ENCODE measurements at places on chromosomes 13 and 19.
A peak's percentile ranks its signal among the peaks of the same experiment; 100 is the strongest.

DNA sequence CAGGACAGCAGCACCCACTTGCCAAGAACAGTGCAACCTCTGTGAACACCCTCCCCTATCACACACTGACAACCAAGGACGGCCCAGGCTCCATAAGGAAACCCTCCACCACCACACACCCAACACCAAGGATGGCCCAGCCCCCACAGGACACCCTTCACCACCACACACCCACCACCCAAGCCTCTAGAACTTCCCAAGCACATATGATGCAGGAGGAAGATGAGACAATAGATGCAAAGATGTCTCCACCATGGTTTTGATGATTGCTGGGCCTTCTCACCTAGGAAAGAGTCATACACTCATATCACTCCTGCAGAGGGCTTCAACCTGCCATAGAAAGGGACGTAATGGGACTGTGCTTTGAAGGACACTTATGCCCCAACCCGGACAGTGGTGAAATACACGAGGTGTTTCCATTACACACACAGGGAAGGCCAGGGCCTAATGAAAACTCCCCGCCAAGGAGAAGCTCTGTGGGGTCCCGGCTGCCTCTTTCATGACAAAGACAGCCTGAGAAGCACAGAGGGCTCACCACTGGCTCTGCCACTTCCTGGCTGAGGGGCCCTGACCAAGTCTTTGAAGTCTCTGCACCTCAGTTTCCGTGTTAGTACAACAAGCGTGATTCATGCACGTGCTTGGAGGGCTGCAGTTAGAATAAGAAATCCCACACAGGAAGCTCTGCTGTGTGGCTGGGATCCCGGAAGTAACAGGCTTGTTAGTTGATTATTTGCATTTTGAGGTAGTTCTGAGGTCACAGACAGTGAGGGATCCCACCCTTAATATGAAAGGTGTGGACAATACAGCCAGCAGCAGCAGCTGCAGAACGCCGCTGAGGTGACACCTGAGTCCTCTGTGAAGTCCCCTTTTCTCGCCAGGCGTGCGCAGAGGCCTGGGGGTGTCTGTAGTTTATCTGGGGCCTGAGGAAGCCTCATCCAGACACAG, 61.9 kb upstream of the ATP12A start:
- DNase-seq: peak; percentile 5

GRCh38 chr13:44120849-44121755, 241.4 kb downstream of the LACC1 start:
- DNase-seq: no peak

GRCh38 chr13:48750588-48751383, 97.1 kb downstream of the CYSLTR2 start:
- DNase-seq: no peak

DNA sequence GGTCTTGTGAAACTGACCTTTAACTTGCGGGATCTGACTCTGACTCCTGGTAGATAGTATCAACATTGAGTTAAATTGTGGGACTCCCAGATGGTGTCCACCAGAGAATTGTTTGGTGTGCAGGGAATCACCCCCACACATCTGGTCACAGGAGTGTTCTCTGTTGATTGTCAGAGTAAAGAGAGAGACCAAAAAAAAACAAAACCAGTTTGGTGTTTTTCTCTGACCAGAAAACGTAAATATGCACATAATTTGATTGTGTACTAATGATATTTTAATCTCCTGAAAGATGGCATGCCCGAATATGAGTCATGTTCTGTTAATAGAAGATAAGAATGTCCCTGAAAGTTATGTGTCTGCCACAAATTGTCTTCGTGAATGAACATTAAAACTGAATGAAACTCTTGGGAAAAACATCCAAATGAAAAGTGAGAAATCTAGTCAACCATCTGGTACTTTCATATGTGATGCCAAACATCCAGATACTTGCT, 118.5 kb upstream of the GPC6 start:
- DNase-seq: no peak

DNA sequence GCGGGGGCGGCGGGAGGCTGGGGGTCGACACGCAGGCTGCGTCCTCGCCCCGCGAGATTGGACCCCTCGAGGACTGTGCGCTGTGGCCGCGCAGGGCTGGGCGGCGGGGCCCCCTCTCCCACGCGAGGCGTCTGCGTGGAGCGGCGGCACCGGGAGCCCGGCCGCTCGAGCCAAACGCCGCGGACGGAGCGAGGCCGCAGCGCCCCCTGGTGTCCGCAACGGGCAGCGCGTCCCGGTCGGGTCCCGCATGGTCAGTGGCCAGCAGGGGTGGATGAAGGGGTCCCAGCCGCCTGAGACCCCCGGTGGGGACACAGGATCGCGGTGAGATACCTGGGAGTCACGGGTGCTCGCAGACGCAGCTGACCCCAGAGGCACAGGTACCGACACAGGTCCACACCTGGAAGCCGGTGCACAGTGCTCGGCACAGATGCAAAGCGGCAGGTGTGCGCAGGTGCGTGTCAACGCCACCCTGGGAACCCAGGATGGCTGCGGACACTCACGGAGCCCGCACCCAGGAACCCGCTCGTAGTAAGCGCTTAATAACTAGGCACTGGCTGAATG, 2.1 kb upstream of the CIRBP start:
- peak; percentile 79 for DNase-seq

GRCh38 chr13:47426126-47426849, 529.4 kb upstream of the HTR2A start:
- no peak for DNase-seq

DNA sequence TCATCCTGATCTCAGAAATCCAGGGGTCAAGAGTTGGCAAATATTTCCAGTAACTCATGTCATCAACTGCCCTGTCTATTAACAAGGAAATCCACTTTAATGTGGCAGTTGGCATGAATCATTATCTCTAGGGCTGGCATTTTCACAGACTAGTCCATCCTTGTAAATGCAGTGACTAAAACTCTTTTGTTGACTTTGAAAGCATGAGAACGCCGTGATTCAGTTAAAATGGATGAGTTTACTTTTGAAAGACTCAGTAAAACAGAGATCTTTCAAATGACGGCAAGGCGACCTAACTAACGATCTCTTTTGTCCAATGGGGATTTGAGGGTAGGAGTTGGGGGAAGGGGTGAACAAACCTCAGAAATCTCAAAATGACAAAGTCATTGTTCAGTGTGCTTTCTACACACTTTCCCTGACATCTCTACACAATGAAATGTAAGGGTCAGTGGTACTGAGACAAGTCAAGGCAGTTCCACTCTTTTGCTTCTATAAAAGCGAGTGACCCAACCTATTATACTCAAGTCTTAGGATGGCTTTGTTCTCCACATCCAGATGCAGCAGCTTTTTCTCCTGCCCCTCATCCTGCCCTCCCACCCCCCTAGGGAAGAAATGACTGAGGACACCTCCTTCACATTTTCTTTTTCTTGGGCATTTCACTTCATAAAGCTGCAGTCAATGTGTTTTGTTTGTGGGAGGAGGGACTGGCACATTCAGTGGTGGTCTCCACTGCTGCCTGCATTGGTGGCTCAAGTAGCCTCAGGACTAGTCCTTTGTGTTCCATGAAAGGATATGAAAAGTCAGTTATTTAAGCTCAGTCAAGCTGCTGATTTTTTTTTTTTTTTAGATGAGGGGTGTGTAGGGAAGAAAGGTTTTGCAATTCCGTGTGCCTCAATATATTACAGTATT, 200.5 kb downstream of the ABCC4 start:
- no peak for DNase-seq
